SW480 (cell line): ENCODE measurements at places on chromosomes 4 and X.

DNA sequence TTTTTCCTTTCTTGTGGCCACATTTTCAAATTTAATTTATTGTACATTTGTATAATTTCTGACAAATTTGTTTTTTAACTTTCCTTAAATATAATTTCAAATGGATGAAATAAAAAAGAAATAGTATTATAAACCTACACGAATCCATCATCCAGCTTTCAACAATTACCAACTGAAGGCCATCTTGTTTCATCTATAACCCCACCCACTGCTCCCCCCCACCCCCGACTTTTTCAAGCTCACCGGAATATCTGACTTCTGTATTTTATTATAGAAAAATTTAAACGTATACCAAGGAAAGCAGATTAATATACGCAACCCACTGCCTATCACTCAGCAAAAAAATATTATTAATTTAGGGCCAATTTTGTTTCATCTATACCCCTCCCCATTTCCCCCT is 1.1 kb downstream of the MORF4L2 start:
- DNase-seq = peak; percentile 22

- DNase-seq = no peak
Measured at GRCh38 chr4:849478-850175, 23.7 kb upstream of the CPLX1 start.

GRCh38 chr4:159229164-159229563 is 126.3 kb downstream of the RAPGEF2 start:
- peak; percentile 9 for DNase-seq

DNA sequence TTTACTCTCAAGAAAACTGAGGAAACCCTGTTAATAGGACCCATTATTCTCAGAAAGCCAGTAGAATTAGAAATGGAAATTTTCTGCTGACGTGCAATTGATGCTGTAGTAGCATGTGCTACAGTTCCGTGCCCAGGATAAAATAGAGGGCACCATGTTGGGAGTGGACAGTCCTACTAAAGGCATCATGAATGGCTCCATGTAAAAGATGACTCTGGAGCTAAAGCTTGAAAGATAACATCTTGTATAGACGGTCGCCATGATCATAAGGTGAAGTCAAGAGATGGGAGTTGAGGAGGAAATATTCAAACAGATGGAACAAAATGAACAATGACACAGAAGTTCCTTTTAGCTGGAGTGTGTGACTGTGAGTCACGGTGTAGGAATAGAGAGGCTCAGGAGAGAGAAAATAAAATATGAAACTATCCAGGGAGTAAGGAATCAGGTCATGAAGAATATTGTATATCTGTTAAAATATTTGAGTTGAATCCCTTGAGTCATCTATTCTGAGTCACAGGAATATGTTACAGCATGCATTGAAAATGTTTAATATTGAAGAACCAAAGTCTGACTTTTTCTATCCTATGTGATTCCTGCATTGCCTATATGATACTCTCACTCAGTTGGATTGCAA is 31.8 kb downstream of the ANXA10 start:
- DNase-seq = no peak

DNA sequence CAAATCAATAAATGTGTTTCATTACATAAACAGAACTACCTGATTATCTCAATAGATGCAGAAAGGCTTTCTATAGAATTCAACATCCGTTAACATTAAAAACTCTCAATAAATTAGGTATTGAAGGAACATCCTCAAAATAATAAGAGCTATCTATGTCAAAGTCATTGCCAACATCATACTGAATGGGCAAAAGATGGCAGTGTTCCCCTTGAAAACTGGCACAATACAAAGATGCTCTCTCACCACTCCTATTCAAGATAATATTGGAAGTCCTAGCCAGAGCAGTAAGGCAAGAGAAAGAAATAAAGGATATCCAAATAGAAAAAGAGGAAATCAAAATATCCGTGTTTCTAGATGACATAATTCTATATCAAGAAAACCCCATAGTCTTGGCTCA is 466.4 kb downstream of the MAGEE1 start:
- no peak for DNase-seq

- DNase-seq = no peak
Measured at GRCh38 chrX:26925088-26925487, 538.1 kb downstream of the PPP4R3C start.
